ENCODE measurements at places on chromosomes 4 and X.

- DNase-seq: peak; percentile 31
Measured at GRCh38 chr4:54085284-54085683, 14.7 kb upstream of the GSX2 start.

GRCh38 chrX:154135458-154136229 is 8.4 kb upstream of the OPN1LW start:
- no peak for DNase-seq

- DNase-seq: no peak
Measured at GRCh38 chr4:16977081-16977480, 78.6 kb upstream of the LDB2 start.

DNA sequence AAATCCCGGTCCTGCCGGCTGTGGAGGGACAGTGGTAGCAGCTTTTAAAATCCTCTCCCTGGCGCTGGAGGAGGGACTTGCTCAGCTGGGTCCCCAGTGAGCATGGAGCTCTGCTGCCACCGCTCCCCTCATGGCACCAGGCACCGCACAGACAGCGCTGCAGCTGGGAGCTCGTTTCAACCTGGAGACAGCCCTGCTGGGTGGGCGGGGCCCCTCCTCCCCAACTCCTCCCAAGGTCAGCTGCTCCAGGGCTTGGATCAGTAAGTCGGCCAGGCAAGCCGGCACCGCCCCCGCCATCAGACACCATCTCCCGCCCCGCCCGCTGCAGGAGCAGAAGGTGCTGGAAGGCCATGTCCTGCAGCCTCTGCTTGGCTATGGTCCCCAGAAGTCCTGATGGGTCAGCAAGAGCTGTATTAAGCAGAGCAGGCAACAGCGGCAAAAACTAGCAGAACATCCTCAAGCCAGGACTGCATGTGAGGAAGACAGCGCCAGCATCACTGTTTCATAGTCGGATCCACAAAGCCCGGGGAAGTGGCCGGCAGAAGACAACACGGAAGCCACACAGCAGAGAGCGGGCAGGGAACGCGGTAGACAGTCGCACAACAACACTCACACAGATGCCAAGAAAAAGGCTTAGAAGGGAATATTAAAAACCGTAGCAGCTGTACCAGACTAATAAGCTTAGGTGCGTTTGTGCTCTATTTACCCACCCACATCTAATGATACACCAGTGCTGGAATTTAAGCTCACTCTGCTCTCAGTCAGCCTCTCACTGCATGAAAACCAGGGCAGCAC is 16.2 kb downstream of the ZFYVE28 start:
- DNase-seq: no peak

DNA sequence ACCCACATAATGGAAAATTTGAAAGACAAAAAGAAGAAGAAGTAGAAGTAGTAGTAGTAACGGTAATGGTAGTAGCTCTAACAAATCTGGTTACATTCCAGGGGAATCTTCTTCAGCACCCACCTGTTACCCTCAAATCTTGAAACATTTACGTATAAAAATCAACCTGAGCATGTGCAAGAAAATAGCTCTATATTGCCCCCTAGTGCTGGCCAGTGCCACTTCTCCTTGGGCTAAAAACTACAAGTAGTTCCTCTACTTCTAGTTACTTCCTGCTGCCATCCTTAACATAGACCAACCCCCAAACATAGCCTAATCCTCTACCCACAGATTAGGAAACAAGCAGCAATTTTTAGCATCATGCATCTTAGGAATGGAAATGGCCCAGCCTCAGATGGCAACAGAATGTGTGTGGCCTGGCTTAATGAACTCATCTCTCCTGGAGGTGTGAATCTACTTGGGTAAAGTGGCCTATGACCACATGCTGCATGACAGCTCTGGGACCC is 3.1 kb downstream of the PDGFC start:
- DNase-seq: peak; percentile 25

GRCh38 chr4:100754751-100755150 is 236.9 kb upstream of the EMCN start:
- DNase-seq: no peak

GRCh38 chr4:167234316-167234881 is at the start of gene SPOCK3:
TSS of gene SPOCK3 (minus strand) at chr4:167234494.
- DNase-seq: peak; percentile 22

DNA sequence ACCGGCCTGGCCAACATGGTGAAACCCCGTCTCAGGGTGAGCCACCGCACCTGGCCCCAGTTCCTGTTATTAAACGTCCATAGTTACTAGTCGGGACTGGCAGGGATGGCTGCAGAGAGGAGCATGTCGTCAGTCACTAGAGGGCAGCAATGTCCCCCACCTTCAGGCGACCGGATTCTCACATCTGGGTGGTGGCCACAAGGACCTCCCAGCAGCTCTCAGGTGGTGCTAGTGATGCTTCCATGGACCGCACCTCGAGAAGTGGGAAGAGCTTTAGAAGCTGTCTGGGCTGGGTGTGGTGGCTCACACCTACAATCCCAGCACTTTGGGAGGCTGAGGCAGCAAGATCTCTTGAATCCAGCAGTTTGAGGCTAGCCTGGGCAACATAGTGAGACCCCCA is 13.3 kb upstream of the IL3RA start:
- DNase-seq: peak; percentile 76

GRCh38 chrX:3713225-3713936 is at the start of gene PRKX:
TSS of gene PRKX (minus strand) at chrX:3713649. CDS start at chrX:3713253, 396 bp downstream.
- DNase-seq: peak; percentile 61

- no peak for DNase-seq
Measured at GRCh38 chr4:94802091-94802490, 44.3 kb downstream of the BMPR1B start.

- no peak for DNase-seq
Measured at GRCh38 chr4:178665916-178666315, 1223.7 kb upstream of the AGA start.

GRCh38 chrX:2188330-2188792 is 312.4 kb downstream of the DHRSX start:
- no peak for DNase-seq

DNA sequence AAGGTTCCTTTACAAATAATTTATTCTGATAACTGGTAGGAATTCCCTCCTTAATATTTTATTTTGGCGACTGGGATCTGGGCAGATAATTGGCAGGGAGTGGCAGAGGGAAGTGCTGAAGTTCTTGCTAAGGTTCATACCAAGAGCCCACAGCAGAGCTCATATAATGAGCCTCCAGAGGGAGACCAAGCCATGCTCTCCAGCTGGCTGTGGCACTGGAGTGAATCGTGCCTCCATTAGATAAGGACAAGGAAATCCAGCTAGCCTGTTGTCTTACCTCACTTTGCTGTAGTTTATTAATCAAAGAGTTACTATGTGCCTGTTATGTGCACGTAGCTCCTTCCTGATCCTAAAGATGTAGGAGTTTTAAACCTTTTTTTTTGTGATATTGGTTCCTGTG is 1.3 kb downstream of the ASB12 start:
- DNase-seq: no peak

DNA sequence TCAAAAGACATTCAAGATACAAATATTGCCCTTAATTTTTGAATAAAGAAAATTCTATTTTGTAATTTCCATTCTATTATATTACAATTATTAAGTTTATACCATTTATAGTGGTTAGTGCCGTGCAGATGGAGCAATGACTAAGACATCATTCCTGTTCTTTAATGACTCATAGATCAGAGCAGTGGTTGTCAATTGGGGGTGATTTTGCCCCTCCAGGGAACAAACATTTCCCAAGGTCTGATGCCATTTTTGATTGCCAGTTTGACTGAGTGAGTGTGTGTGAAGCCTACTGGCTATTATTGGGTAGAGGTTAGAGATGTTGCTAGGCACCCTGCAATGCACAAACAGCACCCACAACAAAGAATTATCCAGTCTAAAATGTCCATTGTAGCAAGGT is 97.9 kb upstream of the DDIT4L start:
- DNase-seq: no peak

DNA sequence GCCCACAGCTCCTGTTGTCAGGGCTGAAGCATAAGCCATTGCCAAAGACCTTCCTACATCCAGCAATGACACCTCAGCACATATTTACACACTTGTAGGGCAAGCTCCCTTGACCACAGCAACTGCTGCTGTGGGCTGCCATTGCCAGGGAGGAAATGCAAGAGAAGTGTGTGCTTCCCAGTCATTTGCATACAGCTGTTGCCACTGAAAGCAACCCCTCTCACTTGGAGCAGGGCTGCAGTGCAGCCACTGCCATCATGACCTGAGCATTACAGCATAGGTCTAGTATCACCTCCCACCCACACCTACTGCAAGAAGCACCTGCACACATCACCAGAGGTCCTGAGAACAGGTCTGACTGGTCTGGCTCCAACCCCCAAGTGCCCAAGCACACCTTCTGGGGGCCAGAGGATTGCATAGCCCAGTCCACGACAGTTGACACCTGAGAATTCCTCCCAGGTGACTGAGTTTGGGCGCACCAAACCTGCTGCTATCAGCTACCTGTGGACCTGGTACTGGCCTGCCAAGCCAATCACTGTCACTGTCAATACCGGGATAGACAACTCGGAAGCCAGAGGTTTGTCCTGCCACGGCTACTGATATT is 636.5 kb upstream of the SLIT2 start:
- no peak for DNase-seq

GRCh38 chr4:87069037-87069742 is 134.4 kb downstream of the AFF1 start:
- no peak for DNase-seq

DNA sequence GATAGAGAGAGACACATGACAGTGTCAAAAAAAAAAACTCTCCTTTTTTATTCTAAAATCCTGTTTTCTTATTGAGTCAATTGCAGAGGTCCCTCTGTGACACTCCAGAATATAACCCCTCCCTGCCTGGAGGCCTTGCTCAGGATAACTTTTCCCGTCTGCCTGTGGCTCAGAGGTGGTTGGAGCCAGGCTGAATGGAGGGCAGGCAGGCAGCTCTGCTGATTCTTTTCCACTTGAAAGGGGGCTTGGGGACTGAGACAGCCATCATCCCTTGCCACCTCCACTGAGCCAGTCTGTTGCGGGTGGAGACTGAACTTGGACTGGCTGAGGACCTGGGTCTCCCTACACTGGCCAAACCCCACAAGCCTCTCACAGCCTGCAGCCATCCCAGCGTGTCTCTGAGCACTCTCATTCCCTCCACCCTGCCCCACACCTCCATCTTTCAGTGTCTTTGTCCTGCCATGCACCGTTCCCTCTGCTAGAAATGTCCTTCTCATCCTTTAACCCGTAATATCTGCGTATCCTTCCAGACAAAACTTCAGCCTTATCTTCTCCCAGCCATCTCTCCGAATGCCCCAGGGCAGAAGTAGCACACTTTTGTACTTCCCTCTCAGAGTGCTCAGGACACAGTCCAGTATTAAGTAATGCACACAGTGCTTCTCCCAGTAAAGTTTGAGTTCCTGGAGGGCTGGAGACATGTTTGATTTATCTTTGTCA is 139.9 kb downstream of the CHIC2 start:
- no peak for DNase-seq

DNA sequence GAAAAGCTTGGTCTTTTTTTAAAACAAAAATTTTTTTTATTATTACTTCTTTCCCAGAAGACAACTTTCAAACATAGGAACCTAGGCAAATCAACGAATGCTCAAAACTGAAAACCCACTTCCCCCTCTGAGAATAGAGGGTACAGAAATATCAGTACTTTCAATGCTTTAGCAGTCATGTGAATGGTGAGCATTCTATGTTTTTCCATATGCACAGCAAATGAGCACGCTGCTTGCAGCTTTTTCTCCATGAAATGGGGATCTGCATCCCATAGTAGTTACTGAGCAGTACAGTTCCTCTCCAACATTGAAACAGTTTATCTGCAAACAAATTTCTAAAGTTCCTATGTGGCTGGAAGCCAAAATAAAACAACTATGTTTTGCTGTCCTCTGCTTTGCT is 108.4 kb upstream of the BMP2K start:
- DNase-seq: no peak

- DNase-seq: no peak
Measured at GRCh38 chr4:124282301-124282898, 430.1 kb downstream of the ANKRD50 start.

- DNase-seq: no peak
Measured at GRCh38 chrX:17072301-17072700, 125.8 kb downstream of the REPS2 start.

GRCh38 chr4:154634058-154634457 is 21.6 kb upstream of the FGG start:
- DNase-seq: no peak

DNA sequence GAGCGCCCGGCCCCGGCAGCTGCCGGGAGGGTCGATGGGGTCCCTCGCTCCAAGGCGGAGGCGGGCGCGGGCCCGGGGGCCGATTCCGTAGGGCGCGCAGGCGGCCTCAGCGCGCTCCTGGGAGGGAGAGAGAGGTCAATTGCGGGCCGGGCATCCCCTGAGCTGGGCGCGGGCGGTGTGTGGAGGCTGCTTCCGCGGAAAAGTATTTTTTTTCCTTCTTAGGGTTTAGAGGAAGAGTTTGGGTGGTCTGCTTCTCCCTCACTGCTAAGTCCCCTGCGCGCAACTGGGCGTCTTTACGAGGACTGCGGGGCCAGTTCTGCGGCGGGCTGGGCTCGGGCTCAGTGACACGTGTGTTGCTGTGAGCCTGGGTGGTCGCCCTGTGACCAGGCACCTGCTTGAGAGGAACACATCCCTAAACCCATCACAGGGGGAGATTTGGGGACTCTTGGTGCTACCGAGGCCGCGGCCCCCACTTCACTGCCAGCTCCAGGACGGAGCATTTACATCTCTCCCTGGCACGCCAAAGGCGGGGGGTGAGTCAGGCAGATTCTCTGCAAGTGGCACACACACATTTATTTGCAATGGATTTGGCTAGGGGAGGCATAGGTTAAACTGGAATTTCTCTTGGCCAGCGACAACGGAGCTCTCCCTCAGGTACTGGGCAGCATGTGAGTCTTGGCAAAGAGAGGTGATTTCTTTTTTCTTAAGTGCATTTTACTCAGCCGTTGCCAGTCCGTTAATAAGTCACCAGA is 151.2 kb upstream of the SLC4A4 start:
- peak; percentile 58 for DNase-seq

DNA sequence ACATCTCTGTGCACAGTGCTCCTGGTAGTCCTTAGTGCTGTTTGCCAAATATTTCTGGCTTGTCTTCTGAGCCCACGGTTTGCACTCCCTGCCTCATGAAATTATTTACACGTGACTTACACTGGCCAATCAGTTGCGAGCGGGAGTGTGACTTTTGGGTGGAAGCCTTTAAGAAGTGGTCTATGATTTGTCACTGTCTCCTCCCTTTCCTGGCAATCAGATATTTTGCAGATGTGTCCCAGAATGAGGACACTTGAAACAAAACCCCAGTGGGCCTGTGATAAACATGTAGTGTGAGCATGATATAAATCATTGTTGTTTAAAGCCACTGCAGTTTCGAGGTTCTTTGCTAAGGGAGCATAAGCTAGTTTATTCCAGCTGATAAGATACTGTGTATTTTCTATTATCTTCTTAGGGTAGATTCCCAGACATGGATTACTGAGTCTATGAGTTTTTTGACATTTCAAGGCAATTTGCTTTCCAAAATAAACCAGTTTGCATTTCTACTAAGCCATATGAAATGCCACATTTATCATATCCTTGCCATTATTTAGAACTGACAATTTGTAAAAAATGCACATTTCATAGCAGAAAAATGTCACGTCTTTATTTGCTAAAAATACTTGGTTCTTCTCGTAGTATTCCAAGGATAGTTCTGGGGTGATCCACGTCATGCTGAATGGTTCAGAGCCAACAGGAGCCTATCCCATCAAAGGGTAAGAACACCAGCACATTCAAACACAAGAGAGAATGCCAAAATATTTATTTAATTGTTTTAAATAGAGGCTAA is 12.0 kb downstream of the BST1 start:
- DNase-seq: no peak

Data from A549 (cell line).